ENCODE measurements at places on chromosomes 16 and 17.
A peak's percentile ranks its signal among the peaks of the same experiment; 100 is the strongest.

- DNase-seq = no peak
Measured at GRCh38 chr17:64621772-64622171, 40.3 kb downstream of the SMURF2 start.

DNA sequence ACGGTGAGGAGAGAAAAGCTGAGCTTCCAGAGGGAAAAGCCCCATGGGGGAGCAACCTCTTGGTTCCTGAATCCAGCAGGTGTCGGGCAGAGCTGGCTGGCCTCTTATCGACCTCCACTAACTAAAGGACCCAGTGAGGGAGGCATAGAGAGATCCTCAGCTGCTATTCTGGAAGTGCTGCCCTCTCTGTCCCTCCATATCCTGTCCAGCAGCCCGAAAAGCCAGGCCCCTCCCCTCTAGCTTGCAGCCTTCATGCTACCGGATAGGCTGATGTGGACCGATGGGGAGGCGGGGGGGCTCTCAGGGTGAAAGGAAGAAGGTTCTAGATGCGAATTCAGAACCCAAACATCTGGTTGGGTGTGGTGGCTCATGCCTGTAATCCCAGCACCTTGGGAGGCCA, 24.9 kb downstream of the MXRA7 start:
- no peak for DNase-seq

GRCh38 chr16:22120440-22120839, 28.1 kb downstream of the VWA3A start:
- no peak for DNase-seq

DNA sequence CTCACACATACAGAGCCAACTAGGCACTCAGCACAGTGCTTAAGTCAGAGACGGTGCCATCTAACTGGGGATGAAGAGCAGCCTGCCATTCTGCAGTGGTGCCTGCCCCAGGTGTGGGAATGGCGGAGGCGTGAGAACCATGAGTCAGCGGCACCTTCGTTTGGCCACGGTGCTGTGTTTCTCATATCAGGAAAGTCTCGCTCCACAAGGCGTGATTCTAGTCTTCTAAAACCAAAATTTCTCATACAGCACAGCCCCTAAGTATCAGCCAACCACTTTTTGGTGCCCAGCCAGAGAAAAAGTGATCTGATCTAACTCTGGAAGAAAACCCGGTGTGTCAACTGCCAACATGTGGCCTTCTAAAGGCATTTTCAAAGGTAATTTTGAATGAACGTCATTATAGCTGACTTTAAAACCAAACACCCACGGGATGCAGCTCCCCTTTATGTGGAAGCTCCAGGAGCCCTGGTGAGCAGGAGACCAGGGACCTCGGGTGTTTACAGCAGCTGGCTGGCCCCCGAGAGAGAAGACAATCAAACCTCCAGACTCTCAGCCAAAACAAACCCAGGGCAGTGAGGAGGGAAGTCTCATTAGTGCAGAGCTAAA, 54.6 kb downstream of the ABCC12 start:
- no peak for DNase-seq

DNA sequence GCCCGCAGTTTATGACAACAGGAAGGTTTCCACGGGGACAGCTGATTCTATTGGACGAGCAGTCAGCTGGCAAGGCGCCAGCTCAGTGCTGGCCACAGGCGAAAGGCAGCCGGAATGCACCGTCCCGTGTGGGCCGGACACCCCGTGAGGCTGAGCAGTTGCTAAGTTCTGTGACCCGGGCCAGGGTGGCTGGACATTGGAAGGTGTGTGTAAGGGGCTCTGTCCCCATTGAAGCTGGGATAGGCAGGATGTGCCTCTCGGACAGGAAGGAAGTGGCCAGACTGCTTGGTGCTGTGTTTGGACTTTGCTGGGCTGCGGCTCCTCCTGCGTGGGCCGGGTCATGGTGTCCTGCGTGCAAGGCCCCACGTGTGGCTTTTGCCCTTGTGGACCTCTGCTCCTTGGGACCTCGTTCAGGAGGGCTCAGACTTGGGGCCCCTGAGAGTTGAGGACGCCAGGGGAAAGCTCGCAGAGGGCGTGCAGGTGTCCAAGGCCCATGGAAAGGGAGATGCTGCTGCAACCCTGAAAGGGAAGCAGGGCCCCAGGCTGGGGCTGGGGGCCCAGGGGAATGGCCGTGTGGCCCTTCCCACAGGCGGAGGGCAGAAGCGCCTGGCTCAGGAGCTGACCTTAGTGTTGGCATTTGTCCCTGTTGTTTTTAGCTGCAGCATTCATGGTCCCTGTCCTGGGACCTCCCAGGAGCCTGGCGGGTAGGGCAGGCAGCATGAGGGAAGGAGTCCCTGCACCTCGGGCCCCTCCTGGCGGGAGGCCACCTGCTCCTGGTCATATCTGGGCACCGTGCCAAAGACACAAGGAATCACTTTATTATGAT, 10.0 kb downstream of the BAIAP2 start:
- DNase-seq = peak; percentile 70

GRCh38 chr17:71501711-71502110, 619.1 kb upstream of the SOX9 start:
- DNase-seq = no peak

GRCh38 chr17:34556931-34557330, 22.5 kb upstream of the TMEM132E start:
- no peak for DNase-seq

- DNase-seq = no peak
Measured at GRCh38 chr17:50565402-50566350, 5.2 kb downstream of the CACNA1G start.

- no peak for DNase-seq
Measured at GRCh38 chr17:7742729-7743128, 25.2 kb downstream of the DNAH2 start.

DNA sequence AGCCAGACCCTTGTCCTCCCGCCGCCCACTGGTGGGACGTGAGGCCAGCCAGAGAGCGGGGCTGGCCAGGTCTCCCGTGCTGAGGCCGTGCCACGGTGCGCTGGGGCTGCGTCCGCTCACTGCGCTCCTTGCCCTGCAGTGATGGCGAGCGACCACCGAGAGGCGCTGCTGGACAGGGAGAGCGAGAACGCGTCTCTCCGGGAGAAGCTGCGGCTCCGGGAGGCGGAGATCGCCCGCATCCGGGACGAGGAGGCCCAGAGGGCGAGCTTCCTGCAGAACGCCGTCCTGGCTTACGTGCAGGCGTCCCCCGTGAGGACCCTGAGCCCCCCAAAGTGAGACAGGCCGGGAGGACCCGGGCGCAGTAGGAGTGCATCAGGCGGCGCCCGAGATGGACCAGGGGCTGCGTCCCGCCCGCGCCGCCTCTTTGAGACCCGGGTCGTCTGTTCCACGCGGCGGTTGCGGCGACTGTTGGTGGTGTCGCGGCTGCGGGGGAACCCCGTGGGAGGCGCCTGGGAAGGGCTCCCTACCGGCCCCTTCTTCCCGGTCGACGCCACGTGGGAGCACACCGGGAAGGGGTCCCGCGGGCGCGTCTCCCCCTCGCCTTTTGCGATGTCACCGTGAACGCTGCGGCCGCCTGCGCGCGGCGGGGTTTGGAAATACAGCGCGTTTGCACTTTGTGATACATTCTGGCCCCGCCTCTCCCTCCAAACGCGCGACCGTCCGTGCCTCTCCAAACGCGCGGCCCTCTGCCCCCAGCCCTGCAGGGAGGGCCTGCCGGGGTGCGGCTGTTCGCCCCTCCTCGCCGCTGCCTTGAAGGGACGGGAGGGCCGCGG, 792 bp upstream of the RAC3 start:
- DNase-seq = peak; percentile 88

DNA sequence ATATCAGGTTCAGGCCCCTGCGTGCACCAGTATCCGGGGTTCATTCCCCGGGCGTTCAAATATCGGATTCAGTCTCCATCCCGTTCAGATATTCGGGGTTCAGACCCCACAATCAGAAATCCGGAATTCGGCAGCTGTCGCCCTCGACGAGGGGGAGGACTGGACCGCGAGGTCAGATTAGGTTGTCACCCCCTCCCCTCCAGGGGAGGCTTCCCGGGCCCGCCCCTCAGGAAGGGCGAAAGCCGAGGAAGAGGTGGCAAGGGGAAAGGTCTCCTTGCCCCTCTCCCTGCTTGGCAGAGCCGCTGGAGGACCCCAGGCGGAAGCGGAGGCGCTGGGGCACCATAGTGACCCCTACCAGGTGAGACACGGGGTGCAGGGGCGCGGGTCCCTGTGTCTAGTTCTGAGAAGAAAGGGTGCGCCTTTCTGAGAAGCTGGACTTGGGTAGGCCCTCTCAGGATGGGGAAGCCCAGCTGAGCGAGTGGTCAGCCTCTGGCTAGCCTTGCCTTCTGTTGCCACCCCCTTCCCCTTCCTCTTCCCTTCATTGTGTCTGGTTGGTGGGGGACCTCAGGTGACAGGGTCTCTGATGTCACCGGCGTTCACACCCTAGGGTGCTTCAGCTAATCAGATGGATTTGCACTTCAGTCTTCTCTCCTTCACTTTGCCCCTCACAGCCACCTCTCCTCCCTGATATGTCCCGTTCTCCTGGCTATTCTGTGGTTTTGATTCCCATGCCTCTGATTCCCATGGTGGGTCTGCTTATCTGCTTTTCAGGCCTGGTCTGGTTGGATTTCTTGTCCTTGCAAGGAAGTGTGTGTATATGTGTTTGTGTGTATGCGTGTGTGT, 844 bp downstream of the TAOK2 start:
- DNase-seq = peak; percentile 22

DNA sequence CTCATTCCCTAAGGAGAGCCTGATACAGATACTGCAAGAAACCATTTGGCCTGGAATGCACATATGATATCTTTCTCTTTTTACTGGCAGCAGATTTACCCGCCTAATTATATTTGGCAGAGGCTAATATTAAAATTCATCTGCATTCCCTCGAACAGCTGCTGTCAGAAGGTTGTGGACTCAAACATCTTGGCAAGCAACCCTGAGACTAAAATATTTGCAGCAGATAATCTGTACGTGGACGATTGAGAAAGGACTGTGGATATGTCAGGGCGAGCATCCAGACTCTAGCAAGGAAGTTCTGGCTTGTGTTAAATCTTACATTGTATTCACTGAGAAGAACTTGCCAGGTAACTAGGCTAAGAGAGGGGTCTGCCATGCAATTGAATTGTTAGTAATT, 65.2 kb downstream of the SNX20 start:
- DNase-seq = no peak

DNA sequence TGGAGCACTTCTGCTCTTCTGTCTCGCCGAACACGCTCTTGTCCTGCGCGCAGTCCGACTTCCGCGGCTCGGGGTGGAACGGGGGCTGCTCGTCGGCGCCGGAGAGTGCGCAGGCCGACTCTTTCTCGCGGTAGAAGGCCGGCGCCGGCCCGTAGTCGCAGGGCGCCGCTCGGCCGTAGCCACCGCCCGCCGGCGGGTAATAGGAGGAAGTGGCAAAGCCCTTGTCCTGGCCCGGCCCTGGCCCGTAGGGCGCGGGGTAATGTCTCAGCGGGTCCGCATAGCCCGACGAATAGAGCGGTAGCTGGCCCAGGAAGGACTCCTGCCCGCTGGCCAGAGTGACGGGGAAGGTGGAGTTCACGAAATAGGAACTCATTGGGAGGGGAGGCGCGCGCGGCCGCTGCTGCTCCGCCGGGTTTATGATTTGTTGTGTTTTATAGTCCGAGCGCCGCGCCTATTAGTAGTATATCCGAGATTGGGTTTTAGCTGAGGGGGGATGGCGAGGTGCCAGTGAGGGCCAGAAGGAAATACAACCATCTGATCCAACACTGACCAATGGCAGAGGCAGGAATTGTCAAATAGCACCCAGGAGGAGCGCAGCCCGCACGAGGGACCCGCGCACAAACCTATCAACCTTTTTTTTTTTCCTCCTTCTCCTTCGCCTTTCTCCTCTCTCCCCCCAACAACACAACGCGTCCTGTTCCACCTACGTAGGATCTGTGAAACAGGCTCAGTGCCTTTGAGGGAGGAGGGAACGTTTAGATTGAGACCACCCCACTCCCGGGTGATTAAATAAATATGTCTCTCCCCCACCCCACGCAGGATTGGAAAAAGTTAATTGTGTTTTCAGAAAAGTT, 4.4 kb upstream of the HOXB5 start:
- DNase-seq = peak; percentile 77

GRCh38 chr17:8192070-8192815, 2.3 kb upstream of the BORCS6 start:
- DNase-seq = peak; percentile 69

GRCh38 chr17:68006797-68007196, 10.5 kb upstream of the C17orf58 start:
- DNase-seq = no peak

Measured in AG08395 (cell line).